DMS153 (cell line): ENCODE measurements at places on chromosomes 16 and 17.

DNA sequence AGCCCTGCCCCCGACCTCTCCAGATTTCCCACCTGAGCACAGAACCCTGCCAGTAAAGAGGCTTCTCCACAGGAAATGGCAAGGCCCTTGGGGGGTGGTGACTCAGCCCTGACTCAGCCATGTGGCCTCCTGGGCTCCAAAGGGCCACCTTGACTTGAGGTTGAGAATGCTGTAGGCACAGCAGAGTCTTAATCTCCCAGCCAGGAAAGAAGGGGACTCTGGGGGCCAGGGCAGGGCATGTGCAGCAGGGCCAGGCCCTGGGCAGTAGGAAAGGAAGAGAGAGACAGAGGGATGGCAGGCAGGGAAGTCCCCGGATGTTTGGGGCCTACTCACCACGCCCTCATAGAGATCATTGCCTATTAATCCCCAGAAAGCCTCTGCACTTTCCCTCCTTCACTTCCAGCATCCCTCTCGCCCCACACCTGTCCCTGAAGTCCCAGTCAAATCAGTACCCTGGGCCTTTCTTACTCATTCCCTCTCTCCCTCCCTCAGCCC is 4.8 kb upstream of the ITGA3 start:
- DNase-seq: peak; percentile 42

GRCh38 chr16:14063618-14064581 is 7.2 kb upstream of the MRTFB start:
- no peak for DNase-seq

- DNase-seq: no peak
Measured at GRCh38 chr16:55435387-55435786, 43.6 kb upstream of the MMP2 start.

GRCh38 chr17:31158746-31159377 is 64.1 kb downstream of the NF1 start:
- no peak for DNase-seq

DNA sequence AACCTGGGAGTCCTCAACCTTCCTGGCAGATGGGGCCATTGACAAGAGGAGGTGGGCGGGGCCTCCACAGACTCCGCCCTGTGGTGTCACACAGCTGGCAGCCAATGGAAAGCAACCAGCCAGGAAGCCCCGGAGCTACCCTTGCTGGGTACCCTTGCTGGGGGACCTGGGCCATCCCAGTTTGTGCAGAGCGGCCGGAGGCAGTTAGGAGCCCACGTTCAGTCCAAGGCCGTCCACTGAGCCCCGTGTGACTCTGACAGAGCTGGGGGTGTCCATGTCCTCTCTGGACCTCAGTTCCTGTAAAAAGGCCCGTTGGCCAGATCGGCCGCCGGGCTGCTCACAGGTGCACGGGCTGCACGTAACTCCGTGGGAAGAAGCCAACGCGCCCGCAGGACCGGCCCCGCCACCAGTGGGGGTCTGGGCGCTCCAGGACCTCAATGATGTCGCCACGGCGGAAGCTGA is 17.1 kb upstream of the FAM83G start:
- no peak for DNase-seq
